ENCODE measurements at places on chromosomes 2 and 18.

- no peak for DNase-seq
These were observed 98.1 kb downstream of the ANTXR1 start for GRCh38 chr2:69111076-69111475.

DNA sequence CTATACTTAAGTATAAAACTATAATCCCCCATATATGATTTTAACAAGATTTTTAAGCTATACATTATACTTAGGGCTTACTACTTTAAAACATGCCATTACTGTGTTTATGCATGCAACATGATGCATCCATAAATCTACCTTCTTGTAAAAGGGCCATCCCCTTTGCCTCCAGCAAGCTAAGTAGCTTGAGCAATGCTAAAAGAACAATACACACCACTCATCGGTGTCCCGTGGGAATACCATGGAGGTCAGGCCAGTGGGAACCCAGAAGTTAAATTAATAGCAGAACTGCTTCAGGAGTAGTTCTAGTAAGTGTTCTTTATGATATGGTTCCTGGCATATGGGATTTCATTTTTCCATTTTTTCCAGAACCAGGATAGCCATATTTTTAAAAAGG is 37.8 kb downstream of the SH3RF3 start:
- no peak for DNase-seq

- no peak for DNase-seq
These were observed 6.8 kb downstream of the B4GALT6 start for GRCh38 chr18:31677592-31677991.

DNA sequence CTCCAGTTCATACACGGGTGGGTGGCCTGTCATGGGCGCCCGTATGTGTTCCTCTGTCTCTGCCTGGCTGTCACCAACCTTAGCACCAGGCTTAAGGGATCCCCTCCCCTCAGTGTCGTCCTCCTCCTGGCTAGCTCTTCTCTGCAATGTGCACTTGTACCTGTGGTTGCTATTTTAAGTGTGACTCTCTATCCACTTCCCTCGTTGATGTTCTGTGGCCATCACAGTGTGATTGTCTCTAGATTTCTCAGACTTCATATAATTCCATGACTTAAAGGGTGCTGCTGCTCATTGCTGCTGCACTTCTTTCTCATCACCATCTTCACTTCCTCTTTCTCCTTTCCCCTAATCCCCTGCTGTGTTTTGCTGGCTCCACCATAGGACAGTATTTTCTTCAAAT is 143.4 kb downstream of the EML6 start:
- DNase-seq, result no peak

- no peak for DNase-seq
These were observed 16.1 kb upstream of the TTC27 start for GRCh38 chr2:32611771-32612170.

DNA sequence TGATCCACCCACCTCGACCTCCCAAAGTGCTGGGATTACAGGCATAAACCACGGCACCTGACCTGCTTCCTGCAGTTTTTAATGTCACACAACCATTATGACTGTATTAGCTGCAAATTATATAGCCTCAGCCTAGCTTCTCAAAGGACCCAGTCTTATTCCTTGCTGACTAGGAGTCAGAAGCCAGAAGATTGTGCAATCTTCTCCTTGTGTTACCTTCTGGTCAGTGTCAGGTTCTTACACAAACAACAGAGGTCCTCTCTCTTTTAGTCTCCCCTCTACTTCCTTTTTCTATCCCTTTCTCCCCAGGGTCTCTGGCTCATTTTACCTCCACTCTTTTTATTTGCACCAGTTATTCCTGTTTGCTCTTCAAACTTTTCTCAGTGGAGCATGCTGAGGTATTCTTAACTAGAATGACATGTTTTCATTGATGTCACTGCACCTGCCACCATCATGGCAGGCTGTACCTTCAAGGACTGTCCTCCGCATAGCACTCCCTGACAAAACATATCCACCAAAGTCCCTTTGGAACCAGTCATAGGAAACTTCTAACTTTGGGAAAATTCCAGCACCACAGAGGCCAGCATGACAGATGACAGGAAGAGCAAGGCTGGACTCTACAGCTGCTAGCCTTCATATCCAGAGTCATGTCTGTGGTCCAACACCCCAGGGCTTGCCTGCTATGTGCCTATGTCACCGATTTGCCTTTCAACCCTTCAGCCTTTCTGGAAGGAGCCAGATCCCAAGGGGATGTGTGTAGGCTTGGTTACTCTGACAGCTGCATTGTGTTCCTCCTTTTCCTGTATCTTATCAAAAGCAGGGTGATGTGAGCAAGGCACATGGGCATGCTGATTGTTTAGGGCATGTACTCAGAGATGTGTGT is 45.2 kb upstream of the EPC2 start:
- no peak for DNase-seq

GRCh38 chr18:36349552-36349951 is 52.0 kb downstream of the FHOD3 start:
- DNase-seq, result no peak

GRCh38 chr2:166140932-166141331 is 13.1 kb upstream of the SCN1A start:
- no peak for DNase-seq

- no peak for DNase-seq
These were observed 38.1 kb upstream of the ARHGEF4 start for GRCh38 chr2:130798472-130799218.

DNA sequence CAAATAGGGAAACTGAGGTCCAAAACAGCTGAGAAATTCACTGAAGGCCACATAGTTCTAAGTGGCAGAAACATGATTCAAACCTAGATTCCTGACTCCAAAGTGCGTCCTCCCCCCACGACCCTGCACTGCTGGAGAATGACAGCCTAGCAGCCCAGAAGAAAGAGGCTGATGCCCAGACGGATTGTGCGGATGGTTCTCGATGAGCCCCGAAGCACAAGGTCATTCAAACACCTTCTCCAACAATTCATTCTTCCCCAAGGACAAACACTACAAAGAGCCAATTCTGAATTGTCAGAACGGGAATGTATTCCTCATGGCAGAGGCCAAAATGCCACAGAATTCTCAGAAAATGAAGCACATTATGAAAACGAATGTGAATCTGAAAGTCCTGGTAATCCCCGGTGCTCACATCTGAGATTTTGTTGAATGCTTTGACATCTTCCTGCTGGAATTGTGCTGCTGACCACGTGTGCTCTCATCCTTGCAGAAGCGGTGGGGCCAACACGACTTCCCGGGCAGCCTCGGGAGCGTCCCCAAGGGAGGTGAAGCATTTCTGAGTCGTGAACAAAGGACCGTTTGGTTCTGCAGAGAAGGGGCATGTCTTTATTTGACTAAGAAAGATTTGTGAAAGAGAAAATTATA is 337.0 kb downstream of the EIPR1 start:
- no peak for DNase-seq

- DNase-seq, result no peak
These were observed 5.9 kb upstream of the TCF4 start for GRCh38 chr18:55593888-55594287.

GRCh38 chr2:95019572-95019971 is 5.9 kb upstream of the MAL start:
- no peak for DNase-seq
